Left forelimb (tissue), 1 donor: ENCODE measurements at places on chromosomes 1 and 21.

- DNase-seq = no peak
These were observed 63.0 kb downstream of the DISP3 start for GRCh38 chr1:11541956-11542355.

DNA sequence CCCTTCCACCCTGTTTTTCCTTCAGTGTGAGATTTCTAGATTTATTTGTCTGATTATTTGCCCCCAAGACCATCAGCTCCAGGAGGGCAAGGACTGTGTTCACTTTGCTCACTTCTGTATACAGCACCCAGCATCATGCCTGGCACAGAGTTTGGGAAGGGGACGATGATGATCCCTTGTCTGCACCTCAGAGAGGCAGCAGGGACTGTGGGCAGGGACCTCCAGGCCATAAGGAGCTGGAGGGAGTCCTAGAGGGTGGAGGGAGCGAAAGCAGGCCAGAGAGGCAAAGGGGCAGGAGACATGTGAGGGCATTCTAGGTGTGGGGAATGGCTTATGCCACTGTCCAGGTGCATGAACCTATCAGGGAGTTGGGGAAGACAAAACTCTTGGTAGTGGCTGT, 32.8 kb downstream of the H3-3A start:
- no peak for DNase-seq

DNA sequence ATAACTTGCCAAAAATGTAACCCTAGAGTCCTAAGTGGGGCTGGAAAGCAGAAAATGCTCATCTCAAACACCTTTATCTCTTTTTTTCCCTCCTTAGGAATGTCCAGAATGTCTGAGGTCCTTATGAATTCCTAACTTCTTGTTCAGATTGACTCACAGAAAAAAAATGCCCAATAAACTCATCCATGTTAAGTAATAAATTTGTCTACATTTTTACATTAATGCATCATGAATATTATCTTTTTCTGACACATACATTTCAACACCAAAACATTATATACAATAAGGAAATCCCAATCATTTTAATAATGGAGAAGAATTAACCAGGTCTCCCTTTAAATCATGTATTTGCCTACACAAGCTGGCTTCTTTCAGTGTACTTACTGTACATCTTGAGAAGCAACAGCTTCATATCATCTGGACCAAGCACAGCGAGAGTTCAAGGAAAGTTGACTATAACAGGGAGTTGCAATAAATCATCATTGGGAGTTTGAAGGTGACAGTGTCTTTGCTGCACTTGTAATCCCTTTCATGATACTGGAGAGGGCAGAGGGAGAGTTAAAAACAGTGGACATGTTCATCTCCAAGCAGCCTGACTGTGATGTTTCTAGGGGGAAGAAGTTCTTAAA, 565.2 kb downstream of the LTN1 start:
- DNase-seq = no peak

- DNase-seq = no peak
These were observed 4.9 kb downstream of the GBP1 start for GRCh38 chr1:89060091-89060490.

DNA sequence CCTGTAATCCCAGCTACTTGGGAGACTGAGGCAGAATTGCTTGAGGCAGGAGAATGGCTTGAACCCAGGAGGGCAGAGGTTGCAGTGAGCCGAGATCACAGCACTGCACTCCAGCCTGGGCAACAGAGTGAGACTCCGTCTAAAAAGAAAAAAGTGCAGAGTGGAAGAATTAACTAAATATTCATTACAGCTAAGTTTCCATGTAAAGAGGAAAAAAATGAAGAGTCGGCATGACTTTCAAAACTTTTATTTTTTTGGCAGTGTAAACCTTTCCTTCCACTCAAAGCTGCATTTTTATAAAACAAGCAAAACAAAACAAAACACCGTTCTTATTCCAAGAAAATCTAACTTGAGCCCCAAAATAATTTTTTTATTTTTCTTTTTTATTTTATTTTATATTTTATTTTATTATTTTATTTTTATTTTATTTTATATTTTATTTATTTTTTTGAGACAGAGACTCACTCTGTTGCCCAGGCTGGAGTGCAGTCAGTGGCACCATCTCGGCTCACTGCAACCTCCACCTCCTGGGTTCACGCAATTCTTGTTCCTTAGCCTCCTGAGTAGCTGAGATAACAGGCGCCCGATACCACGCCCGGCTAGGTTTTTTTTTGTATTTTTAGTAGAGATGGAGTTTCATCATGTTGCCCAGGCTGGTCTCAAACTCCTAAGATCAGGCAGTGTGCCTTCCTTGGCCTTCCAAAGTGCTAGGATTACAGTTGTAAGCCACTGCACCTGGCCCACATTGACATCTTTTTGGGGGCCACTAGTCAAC, 62.9 kb downstream of the PACC1 start:
- DNase-seq = no peak
